Mucosa of gallbladder (tissue), 1 donor: ENCODE measurements at places on chromosomes 16 and 17.
A peak's percentile ranks its signal among the peaks of the same experiment; 100 is the strongest.

DNA sequence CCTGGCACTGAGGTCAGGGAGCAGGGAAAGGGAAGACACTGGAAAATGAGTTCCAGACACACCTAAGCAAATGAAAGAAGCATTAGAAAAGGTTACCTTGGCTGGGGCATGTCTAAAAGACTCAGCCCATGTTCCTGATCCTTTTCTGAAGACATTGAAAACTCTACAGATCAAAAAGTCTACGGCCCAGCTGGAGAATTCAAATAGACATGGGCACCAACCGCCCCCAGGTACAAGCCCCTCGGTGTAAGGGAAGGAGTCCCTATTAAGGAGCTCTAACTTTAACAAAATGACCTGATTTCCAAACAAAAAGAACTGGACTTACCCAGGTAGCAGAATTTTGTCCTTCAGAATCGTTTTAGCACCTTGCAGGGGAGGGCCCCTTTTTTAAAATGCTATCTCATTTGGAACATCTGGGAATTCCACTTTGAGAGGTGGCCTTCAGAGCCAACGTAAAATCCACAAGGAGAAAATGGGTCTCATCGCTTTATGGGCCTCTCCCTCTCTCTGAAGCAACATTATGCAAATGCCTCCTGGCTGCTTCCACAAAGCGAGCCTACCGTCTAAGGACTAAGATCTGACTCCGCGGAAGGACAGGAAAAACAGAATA lies 43.6 kb upstream of the RBFOX3 start:
- DNase-seq: no peak

DNA sequence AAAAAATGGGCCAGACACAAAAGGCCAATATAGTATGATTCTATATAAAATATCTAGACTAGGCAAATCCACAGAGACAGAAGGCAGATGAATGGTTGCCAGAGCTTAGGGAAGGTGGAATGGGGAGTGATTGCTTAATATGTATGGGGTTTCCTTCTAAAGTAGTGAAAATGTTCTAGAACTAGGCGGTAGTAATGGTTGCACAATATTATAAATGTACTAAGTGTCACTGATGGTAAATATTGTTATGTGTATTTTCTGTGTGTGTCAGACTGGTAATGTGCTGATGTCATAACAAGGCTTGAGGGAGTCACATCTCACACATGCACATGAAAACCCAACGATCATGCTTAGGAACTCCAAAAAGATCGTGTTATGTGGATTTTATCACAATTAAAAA lies 106.9 kb upstream of the SIAH1 start:
- no peak for DNase-seq

GRCh38 chr16:24174504-24174903 lies 81.6 kb upstream of the CACNG3 start:
- DNase-seq: no peak

DNA sequence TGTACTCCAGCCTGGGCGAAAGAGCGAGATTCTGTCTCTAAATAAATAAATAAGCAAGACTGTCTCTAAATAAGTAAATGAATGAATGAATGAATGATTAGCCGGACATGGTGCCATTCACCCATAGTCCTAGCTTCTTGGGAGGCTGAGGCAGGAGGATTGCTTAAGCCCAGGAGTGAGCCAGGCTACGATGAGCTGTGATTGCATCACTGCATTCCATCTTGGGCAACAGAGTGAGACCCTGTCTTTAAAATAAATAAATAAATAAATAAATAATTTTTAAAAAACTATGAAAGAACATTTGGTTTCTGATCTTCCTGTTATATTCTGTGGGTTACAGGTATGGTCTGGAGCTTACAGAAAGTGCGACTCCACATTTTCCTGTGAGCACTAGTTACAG lies 65.0 kb downstream of the C17orf58 start:
- DNase-seq: no peak

DNA sequence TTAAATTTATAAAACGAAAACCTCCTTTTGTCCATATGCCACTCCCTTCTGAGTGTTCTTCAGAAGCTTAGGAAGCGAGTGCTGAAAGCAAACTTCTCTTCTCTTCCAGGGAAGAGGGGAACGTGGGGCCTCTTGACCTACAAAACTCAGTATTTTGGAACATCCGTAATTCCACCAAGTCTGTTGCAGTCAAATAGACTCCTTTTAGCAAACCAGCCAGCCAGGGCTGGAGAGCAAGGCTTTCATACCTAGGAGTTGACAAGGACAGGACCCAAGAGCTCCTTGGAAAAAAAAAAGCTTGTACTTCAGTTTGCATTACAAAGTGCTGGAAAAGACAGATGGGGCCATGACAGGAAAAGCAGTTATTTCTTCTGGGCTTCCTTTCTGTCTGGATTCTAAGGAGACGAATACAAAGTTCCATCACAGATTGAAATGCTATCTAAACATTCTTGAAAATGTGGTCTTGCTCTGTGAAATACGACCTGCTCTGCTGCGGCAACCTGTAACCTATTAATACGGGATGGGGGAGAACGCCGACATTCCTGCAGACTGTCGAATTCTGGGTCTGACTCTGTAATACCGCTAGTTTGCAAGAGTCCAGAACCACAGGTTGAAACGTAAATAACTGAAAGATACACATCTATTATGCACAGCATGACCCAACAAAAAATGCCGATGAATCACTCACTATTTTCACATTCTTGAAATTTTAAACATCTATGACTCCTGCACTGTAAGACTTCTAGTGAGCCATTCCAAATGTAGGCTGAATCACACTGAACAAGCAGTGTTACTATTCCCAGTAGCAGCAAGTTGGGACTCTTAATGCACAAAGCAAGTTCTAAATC lies 20.6 kb downstream of the VPS53 start:
- DNase-seq: no peak

DNA sequence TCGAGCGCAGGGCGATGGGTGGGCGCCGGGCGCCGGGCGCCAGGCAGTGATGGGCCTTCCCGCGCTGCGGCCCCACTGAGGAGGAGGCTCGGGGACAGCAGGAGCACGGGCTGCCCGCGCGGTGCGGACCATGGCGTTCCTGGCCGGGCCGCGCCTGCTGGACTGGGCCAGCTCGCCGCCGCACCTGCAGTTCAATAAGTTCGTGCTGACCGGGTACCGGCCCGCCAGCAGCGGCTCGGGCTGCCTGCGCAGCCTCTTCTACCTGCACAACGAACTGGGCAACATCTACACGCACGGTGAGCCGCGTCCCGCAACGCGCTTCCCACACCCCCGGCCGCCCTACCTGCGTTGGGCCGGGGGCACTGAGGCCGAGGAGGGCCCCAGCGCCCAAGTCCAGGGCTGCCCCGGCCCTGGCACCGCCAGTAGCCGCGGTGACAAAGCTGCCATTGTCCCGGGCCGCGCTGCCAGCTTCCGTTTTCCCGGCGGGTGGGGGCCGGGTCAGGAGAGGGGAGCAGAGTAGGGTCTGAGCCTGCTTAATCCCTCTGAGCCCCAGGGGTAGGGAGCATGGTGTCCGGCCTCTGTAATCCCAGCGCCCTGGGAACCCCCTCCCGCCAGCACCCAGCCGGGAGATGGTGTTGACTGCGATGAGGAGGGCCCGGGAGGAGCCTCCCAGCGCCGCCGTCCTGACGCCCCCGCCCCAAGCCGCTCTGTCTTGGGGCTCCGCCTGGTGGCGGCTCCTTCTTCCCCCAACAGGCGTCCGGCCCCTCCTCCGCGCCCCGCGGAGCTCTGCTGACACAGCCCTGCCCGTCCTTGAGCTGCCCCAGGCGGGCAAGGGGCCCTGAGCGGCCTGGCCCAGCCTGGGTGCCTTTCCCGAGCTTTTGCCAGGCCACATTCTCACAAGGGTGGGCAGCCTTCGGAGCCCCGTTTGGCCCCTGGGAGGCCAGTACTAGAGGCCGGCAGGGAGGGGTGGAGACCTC lies 685 bp downstream of the PAQR4 start:
- peak; percentile 45 for DNase-seq

DNA sequence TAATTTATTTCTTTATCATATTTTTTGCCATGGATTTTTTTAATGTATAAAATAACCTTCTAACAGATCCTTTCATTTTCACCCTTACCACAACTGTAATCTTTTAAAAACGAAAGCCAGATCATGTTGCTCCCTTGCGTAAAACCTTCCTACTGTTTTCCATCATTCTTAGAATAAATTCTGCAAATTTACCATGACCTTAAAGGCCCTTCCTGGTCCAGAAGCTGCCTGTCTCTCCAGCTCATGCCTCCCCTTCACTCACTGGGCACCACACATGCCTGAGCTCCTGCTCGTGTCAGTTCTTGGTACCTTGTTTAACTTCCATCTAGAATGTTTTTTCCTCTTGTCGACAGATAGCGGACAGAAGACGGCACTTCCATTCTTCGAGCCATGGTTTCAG lies 245.0 kb upstream of the CDH5 start:
- no peak for DNase-seq

GRCh38 chr16:75073545-75074303 lies 42.9 kb downstream of the LDHD start:
- no peak for DNase-seq

GRCh38 chr17:21674242-21674731 lies 18.0 kb upstream of the KCNJ18 start:
- no peak for DNase-seq

DNA sequence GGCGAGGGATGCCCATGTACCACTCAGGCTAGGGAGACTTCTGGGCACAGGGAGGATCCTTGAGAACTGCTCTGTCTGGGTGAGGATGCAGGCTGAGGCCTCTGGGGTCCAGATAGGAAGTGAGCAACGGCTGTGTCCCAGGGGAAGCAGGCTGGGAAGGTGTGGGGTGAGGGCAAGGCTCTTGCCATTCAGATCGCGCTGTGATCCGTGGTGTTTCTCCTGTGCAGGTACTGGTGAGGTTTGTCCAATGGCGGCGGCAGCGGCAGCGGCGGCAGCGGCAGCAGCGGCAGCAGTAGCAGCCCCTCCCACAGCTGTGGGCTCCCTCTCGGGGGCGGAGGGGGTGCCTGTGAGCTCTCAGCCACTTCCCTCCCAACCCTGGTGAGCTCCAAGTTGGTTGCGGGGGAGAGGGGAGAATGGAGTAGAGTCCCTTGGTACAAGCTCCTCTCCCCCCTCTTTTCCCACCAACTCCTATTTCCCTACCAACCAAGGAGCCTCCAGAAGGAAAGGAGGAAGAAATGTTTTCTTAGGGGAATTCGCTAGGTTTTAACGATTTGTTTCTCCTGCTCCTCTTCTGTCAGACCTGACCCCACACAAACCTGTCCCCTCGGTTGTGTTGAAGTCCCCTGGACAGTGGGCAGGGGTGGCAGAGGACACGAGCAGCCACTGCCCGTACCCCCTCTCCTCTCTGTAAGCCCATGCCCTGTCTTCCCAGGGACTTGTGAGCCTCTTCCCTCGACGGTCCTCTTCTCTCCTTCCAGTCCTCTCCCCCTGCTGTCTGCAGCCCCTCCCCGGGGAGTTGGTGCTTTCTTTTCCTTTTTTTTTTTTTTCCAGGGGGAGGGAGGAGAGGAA lies 1.9 kb upstream of the PRRT2 start:
- no peak for DNase-seq

- DNase-seq: no peak
Measured at GRCh38 chr17:7744416-7744815, 26.9 kb downstream of the DNAH2 start.

DNA sequence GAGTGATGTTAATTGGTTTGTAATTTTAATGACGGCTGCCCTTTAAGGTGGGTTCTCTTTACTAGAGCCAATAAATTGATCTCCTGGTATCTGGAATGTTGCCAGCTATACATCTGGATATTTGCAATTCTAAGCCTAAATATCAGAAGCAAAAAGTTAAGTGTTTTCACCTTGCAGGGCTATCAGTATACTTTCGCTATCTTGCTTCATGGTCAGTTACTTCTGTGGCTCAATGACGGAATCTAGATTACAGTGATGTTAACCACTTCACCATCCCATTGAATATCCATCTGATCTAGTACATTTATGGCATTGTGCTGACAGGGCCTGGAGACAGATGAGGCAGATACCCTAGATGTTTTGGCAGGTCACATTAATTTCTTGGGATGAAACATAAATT lies 28.3 kb downstream of the CCL4 start:
- no peak for DNase-seq

- no peak for DNase-seq
Measured at GRCh38 chr16:19728636-19728965, 10.5 kb downstream of the IQCK start.
